ENCODE measurements at places on chromosomes 3 and 15. TPM values are rescaled to one million over a fixed set of nuclear protein-coding genes. Genes with fewer than 3 reads are reported as not detected.

The DHX30 gene
- total RNA-seq = 35.9 TPM

The TMC3 gene
- not detected for total RNA-seq

The GCSAM gene
- total RNA-seq = not detected

The TUSC2 gene
- 40.7 TPM for total RNA-seq

The STRIT1 gene
- not detected for total RNA-seq

The RTP3 gene
- total RNA-seq = not detected

The SLC25A38 gene
- 39.2 TPM for total RNA-seq

The GOLGA6L10 gene
- 0.78 TPM for total RNA-seq

The FAM3D gene
- total RNA-seq = not detected

The CNTN4 gene
- not detected for total RNA-seq

The PCSK6 gene
- total RNA-seq = 10.2 TPM

The CRYGS gene
- 0.83 TPM for total RNA-seq

The SENP2 gene
- 20.9 TPM for total RNA-seq

The CCK gene
- total RNA-seq = 2.7 TPM

The CFAP100 gene
- total RNA-seq = not detected

The PLA2G4D gene
- total RNA-seq = not detected

The ZNF592 gene
- total RNA-seq = 21.0 TPM

The IL17RD gene
- total RNA-seq = 1.4 TPM

The OIP5 gene
- 13.0 TPM for total RNA-seq

The SI gene
- total RNA-seq = not detected

The HRH1 gene
- total RNA-seq = 6.6 TPM

The STRC gene
- total RNA-seq = 0.17 TPM

The NCK1 gene
- total RNA-seq = 22.0 TPM

The POPDC2 gene
- total RNA-seq = 0.22 TPM

The SEMA7A gene
- 1.7 TPM for total RNA-seq

The SLC27A2 gene
- total RNA-seq = 37.7 TPM

The TRH gene
- not detected for total RNA-seq

The KLF15 gene
- 0.56 TPM for total RNA-seq

The CYP8B1 gene
- not detected for total RNA-seq

All from A549 treated with Mapracorat at 1 μM for 4 hours (cell line).